Fibroblast of skin of scalp (primary cell): ENCODE measurements at places on chromosomes 5 and 9.
A peak's percentile ranks its signal among the peaks of the same experiment; 100 is the strongest.

DNA sequence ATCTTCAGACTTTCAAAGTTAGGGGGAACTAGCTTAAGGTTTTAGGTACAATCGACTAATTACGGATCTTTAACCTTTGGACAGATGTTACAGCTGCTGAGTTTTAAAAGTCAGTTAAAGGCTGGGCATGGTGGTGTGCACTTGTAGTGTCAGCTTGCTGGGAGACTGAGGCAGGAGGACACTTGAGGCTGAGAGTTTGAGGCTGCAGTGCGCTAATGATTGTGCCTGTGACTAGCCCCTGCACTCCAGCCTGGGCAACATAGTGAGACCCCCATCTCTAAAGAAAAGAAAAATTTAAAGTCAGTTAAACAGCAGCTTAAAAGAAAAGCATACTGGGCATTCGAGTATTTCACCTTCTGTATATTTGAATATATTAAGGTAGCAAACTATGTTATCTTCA is 51.4 kb downstream of the JMY start:
- no peak for DNase-seq

GRCh38 chr5:61274511-61274911 is 57.5 kb upstream of the ZSWIM6 start:
- DNase-seq = peak; percentile 28

GRCh38 chr9:93258818-93259489 is 75.0 kb downstream of the WNK2 start:
- no peak for DNase-seq

GRCh38 chr9:96505316-96505991 is 55.5 kb downstream of the HABP4 start:
- DNase-seq = no peak

GRCh38 chr9:1009101-1009707 is 32.7 kb downstream of the DMRT3 start:
- peak; percentile 77 for DNase-seq

DNA sequence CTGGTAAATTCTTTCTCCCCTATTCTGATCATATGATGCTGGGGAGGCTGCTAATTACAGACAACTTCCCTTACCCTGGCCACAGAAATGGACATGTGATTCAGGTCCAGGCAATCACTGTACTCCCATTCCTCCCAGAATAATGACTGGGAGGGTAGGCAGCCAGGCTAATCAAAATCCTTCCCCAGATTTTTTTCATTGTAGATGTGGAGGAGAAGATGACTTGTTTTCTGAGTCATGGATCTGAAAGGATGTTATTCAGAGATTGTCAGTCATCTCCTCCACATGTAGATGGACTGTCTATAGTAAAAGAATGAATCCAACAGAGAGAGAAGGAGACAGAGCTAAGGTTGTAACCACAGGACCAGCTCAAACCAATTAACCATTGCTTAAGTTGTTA is 123.9 kb upstream of the PUM3 start:
- peak; percentile 44 for DNase-seq

- no peak for DNase-seq
These were observed 37.2 kb upstream of the NRARP start for GRCh38 chr9:137339045-137339907.

GRCh38 chr5:157558681-157559080 is 16.9 kb downstream of the ADAM19 start:
- DNase-seq = no peak

- DNase-seq = no peak
These were observed 2.3 kb downstream of the NKX2-5 start for GRCh38 chr5:173232499-173233346.

GRCh38 chr9:120528829-120529228 is 51.1 kb downstream of the CDK5RAP2 start:
- DNase-seq = no peak

DNA sequence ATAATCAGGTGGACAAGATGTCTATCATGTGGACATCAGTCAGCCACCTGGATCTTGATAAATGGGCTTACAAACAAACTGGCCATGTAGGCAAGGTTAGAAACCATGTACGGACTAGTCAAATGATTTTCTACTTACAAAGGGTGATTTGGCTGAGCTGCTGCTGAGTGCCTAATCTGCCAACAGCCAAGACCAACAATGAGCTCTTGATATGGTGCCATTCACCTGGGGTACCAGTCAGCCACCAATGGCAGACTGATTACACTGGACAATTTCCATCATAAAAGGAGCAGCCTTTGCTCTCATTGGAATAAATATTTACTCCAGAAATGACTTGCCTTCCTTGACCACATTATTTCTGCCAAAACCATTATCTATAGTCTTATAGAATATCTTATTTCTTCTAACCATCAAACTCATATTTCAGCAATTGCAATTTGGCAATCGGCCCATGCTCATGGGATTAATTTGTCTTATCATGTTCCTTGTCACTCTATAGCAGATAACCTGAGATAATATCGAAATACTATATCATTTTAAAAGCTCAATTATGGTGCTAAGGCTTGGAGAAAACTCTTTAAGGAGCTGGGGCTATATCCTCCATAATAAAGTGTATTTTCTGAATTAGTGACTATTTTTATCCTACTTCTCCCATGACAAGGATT is 135.1 kb downstream of the SLC25A46 start:
- no peak for DNase-seq

- no peak for DNase-seq
These were observed 123.9 kb upstream of the ADAMTSL1 start for GRCh38 chr9:18350036-18350435.

GRCh38 chr5:53092242-53092641 is 17.3 kb downstream of the MOCS2 start:
- no peak for DNase-seq

- no peak for DNase-seq
These were observed 841.5 kb downstream of the DTWD2 start for GRCh38 chr5:118146824-118147223.

DNA sequence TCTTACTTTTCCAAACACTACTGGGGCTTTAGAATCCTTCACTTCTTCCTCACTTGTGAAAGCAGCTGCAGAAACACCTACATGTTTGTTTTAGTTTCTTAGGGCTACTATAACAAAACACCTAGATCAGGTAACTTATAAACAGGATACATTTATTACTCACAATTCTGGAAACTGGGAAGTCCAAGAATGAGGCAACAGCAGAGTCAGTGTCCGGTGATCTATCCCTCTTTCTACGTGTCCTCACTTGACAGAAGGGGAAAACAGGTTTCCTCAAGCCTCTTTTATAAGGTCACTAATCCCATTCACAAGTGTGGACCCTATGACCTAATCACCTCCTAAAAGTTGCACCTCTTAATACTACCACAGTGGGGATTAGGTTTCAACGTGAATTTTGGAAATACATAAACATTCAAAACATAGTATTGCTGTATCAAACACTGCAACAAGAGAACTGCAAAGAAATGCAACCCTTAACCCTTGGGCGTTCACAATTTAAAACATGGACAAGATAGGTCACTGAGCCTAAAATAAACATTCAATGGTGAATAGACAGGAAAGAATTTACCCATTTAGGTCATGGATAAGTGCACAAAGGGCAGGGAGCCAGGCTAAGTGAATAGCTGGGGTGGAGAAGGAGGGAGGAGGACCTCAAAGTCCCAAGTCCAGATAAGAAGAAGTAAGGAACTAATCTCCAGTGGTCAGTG is 104.3 kb downstream of the PIK3R1 start:
- no peak for DNase-seq

DNA sequence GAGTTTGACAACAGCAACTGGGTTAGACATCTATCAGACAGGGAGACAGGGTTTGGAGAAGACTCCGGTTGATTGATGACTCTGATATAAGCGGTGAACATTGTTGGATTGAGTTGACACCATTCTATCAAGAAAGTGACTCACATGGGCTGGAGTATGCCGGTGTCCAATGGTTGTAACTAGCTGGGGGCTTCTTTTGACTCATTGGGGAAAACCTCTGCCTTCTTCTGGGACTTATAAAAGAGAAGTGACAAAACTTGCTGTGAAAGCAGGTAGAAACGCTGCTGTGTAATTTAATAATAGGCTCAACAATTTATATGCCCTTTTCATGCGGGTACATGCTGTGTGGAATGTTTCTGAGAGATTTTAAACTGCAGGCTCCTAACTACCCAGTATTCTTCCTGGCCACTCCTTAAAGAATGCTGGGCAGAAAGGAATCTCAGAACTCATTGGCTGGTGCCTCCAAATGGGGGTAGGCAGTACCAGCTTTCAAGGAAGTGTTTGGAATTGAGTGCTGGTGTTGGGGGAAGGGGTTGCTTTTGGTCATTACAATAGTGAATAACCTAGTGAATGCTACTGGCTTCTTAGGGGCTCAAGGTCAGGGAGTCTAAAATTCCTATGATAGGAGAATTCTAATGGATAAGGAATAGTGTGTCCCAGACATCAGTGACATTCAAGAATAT is 43.9 kb downstream of the FYB1 start:
- DNase-seq = no peak

- no peak for DNase-seq
These were observed 4.8 kb downstream of the NR3C1 start for GRCh38 chr5:143398451-143399237.

GRCh38 chr5:144315026-144315425 is 144.4 kb downstream of the KCTD16 start:
- no peak for DNase-seq

DNA sequence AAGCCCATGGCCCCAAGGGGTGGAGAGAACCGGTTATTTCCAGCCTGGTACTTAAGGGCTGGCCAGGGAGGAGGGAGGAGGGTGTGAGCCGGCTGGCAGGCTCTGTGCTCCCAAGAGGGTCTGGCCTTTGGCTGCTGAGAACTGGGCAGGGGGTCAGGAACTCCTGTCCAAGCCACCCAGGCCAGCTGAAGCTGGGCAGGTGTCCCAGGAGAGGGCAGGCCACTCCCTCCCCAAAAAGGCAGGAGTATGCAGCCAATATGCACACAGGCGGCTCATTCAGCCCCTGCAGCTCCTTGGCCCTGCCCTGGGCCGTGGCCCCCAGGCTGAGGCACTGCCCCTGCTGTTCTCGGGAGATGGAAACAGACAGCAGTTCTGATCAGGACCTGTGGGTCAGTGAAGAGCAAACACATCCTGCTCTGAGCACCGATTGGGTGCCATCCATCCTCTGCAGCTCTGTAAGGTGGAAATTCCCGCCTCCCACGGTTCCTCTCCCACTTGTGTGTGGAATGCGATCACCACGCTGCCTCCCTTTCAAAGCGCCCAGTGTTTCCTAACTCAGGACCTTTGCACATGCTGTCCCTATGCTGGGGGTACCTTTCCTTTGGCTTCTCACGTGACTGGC is 17.1 kb upstream of the KIF12 start:
- DNase-seq = no peak

DNA sequence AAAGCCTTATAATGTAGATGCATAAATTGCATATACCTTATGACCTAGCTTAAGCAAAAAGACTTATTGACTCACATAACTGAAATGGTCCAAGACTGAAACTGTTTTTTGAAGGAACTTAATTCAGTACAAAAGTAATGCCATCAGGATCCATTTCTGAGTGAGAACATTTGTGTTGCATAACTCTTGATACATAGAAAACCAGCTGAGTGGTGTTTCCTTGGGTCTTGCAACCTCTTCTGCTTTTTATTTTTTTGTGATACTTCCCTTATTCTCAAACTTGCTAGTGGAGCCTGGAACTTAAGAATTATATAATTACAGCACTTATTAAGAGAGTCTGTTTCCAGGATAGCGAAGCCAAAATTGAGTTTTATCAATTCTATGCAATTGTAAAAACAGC is 272.0 kb downstream of the MAN2A1 start:
- no peak for DNase-seq

DNA sequence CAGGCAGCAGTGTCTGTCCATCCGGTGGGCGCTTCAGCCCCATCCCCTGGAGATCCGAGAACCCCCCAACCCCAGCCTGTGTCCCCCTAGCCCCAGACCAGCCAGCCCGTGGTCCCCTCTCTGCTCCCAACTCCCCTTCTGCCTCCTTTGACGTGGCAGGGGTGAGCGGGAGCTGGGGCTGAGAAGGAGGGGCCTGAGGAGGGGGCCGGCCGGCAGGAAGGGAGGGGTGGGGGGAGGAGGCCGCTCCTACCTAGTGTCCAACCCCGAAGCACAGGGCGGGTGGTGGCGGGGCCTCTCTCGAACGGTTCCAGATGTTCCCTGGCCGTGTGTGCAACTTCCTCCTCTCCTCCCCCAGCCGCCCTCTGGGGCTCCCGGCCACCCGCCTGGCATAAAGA is 31.0 kb downstream of the GOLGA2 start:
- peak; percentile 96 for DNase-seq

- DNase-seq = no peak
These were observed 7.8 kb downstream of the NEK6 start for GRCh38 chr9:124265551-124265950.
